Cortex of kidney (tissue), 1 donor: ENCODE measurements at places on chromosomes 2 and 18.

- DNase-seq, result no peak
Measured at GRCh38 chr2:7795778-7796563, 878.8 kb downstream of the RNF144A start.

DNA sequence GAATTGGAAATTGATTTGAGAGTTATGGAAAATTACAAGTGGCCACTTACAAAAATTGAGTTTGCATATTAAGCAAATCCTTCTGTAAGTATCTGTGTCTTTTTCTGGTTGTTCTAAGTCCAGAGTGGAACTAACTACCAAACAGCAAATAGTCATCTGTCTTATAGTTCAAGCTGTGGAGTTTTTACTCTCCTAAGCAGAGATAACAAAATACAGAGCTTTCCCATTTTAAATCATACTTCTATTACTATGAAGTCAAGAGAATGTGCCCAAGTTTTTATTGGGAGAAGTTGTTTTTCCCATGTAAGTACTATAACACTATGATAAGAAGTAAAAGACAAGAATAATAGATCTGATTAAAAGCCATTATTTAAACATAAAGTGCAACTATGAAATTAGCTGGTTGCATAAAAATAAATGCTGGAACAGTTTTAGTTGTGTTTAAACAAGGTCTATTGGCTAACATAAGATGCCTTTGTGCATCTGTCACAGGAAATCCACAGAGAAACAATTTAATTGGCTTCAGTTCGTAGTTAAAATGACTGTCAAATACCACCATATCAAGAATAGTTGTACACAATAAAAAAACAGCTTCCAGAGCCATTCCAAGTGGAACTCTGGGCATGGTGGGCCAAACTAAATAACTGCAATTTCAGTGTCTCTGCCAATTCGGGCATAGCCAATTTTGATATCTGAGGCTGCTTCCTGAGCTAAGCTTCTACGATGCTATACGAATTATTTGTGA, 1467.4 kb upstream of the NXPH2 start:
- DNase-seq, result no peak

GRCh38 chr2:86337244-86337835, at the start of gene REEP1:
TSS of gene REEP1 (minus strand) at chr2:86337626. CDS start at chr2:86337510, 116 bp downstream.
- no peak for DNase-seq

- no peak for DNase-seq
Measured at GRCh38 chr2:220455351-220455990, 828.0 kb downstream of the SLC4A3 start.

DNA sequence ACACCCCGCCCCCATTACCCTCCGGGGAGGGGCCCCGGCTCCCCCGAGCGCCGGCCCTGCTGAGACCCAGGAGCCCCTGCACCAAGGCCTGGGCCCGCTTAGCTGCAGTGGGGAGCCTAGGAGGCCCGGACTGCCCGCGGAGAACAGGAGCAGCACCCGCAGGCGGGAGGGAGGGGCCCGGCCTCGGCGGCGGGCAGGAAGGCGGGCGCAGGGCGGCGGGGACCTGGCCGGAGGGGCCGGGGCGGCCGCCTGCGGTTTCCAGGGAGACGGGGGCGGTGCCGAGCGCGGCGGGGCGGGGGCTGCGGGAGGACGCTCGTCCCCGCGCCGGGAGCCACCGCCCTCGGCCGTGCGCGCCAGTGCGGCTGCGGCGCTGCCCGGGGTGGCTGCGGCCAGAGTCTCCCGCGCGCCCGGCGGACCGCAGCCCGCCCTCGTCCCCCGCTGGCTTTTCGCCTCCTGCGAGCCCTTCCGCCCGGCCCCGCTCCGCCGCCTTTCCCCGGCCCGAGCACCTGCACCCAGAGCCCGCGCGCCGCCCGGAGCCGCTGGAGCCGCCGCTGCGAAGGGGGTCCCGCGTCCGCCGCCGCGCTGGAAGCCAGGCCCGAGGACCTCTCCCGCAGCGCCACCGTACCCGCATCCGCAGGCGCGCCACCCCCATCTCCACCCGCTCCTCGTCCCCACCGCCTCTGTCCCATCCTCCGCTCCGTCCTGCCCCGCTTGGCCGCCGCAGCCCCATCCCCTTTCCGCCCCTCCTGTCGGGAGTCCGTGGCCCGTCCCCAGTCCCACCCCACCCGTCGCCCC, 17.2 kb downstream of the GPC1 start:
- DNase-seq, result no peak

GRCh38 chr18:6452194-6452593, 37.5 kb upstream of the L3MBTL4 start:
- no peak for DNase-seq

DNA sequence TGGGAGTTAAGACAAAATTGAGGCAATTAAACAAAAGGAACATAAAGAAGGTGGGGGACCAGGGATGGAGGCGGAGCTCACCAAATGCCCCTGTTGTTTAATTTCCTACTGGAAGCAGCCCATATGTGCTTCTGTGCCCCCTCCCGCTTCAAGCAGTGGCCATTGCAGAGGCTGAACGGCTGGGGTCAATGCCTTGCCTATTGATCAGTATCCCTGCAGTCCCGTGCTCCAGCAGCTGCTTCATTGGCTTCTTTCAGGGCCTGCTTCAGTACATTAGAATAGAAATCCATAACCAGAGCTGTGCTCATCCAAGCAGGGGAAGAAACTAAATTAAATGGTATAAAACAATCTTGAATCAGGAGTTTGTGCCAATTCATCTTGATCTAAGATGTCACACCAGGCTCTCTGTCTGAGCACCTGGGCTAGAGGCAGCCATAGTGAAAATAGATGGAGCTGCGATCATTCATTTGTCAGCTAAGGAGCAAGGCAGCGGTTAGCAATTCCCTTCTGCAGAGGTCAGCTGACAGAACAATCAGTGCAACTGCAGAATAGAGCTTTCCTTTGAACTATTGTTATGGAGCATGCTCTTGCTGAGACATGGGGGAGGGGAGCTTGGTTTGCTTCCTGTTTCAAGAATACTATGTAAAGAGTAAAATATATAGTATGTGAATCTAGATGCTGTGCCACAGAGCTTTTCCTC, 222.4 kb downstream of the WDR7 start:
- DNase-seq, result no peak
